HepG2 (cell line): ENCODE measurements at places on chromosomes 6 and 20. TPM values are rescaled to one million over a fixed set of nuclear protein-coding genes. Genes with fewer than 3 reads are reported as not detected.

- peak; percentile 35 for DNase-seq
Observed at GRCh38 chr6:26536571-26537159, 1.5 kb upstream of the HMGN4 start.

GRCh38 chr6:110342759-110343158 lies 15.4 kb downstream of the METTL24 start:
- no peak for DNase-seq

- DNase-seq = no peak
Observed at GRCh38 chr6:44740566-44741120, 353.1 kb downstream of the CDC5L start.

DNA sequence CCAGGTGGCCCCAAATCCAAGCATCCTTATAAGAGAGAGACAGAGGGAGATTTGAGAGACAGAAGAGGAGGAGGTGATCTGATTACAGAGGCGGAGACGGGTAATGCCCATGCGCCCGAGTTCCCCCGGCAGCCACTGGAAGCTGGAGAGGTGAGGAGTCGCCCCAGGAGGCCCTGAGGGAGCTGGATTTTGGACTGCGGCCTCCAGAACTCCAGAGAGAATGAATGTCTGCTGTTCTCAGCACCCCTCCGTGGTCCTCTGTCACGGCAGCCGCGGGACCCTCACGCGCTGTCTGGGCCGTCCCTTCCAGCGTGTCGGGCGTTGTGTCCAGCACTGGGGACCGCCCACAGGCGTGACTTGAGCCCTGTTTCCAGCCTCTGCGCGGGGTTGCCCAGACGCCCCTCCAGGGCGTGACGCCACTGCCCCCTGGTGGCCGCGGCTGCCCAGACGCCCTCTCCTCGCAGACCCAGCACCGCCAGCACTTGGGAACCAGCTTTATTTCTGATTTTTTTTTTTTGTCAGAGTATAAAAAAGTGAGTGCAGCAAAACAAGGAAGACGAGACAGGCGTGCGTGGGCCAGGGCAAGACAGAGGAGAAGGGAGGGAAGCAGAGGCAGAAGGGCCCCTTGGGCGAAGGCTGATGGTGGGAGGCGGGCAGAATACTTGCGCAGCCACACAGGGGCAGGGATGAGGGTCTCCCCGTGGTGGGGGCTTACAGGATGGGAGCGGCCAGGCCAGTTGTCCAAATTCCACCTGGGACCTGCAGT lies 4.1 kb upstream of the ZNF512B start:
- peak; percentile 86 for DNase-seq

SYTL3 gene
- 0.11 and 0.17 TPM in 2 replicates for total RNA-seq

TNFRSF6B gene
- not detected in 2 replicates for total RNA-seq

ZNF341 gene
- total RNA-seq = 0.97 and 1.1 TPM in 2 replicates

FAM229B gene
- 19.5 and 23.7 TPM in 2 replicates for total RNA-seq

GRCh38 chr6:17178754-17179529 lies 77.1 kb downstream of the STMND1 start:
- DNase-seq = no peak

LPA gene
- not detected in 2 replicates for total RNA-seq

- DNase-seq = no peak
Observed at GRCh38 chr6:16414205-16414604, 175.8 kb downstream of the GMPR start.

DNA sequence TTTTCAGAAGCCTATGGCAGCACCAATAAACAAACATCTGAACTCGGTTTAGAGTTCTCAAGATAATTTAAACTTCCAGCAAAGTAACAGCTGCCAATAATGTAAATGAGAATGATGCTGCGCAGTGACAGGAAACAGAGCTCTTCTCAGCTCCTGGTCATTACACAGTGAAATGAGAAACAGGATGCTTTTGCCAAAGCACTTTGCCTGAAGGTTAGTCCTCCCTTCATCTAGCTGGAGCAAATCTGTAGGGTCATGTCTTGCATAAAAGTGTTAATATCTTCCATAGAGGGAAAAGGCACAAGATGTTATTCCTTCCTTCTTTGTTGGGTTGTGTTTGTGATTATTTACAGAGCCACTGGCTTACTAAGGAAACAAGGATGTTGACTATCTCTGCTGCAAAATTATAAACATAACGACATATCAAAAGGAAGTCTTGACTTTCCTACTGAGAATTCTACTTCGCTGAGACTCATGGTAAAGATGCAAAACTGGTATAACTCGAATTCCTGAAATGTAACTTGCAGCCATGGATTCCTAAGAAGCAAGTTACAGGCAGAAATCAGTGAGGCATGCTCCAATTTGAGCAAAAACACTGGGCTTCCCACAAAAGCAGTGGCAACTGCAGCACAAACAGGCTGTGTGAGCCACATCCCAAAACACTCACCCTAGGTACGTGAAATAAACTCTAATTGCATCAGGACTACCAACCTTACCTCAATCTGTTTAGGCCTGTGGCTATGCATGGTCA lies 102.5 kb upstream of the BEND6 start:
- DNase-seq = no peak

GRCh38 chr6:7313505-7314165 lies 636 bp upstream of the SSR1 start:
- DNase-seq = no peak

DNA sequence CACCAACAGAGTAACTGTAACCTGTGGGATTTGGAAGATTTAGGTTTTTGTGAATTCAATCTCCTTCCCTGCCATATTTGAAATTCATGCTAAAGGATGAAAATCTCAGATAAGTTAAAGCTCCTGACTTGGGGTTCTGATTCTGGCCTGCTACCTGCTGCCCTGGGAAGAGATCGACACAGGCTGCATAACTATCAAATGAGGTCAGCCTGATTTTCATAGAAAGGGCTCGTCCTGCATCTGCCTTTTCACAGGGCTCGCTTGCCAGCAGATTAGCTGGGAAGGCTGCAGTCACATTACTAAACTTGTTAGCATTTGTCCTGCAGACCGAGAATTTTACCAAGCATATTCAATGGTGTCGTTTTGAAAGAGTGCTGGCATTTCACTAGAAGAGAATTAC lies 14.6 kb downstream of the GCLC start:
- DNase-seq = no peak

DNA sequence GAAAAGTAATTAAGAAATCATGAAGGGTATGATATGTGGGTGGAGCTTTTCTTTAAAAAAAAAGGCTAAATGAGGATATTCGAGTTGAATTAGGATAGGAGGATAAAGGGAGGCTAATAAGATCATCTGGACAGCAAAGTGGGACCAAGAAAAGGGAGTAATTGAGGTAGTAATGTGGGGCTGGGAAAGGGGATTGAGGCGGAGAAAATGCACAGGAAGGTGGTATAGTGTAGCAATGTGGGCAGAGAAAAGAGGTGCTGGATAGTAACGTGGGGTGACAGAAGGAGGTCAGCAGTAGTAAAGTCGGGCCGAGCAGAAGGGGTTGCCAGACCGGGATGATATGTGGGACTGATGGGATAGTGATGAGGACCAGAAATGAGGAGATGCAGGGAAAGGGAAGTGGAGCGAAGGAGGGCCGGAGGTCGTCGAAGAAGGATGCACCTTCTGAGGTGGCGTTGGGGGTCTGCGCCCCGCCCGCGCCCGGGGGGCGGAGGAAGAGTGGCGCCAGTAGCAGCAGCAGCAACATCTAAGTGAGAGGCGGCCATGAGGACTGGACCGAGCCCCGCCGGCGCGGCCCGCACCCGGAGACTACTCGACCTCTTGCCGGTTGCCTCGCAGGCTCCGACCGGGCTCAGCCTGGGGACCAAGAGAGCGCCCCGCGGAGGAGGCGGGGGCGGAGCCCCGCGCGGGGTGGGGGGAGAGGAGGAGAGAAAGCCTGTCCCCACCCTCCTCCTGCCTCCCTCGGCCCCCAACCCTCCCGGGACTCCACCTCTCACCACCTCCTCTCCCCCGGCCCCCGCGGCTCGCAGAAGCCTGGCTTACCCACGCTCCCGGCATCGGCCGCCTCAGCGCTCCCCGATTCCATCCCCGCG lies 887 bp downstream of the GABBR1 start:
- no peak for DNase-seq

DNA sequence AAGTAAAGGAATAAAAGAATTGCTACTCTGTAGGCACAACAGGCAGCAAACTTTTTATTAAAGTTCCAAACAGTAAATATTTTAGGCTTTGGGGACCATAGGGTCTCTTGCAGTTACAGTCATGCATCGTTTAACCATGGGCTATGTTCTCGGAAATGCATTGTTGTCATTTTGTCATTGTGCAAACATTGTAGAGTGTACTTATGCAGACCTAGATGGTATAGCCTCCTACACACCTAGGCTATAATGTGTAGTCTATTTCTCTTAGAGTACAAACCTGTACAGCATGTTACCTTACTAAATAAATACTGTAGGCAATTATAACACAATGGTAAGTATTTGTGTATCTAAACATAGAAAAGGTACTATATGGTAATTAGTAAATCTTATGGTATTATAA lies 54.7 kb downstream of the CDS2 start:
- no peak for DNase-seq

GRCh38 chr6:15763364-15763763 lies 100.5 kb upstream of the DTNBP1 start:
- DNase-seq = no peak

DNA sequence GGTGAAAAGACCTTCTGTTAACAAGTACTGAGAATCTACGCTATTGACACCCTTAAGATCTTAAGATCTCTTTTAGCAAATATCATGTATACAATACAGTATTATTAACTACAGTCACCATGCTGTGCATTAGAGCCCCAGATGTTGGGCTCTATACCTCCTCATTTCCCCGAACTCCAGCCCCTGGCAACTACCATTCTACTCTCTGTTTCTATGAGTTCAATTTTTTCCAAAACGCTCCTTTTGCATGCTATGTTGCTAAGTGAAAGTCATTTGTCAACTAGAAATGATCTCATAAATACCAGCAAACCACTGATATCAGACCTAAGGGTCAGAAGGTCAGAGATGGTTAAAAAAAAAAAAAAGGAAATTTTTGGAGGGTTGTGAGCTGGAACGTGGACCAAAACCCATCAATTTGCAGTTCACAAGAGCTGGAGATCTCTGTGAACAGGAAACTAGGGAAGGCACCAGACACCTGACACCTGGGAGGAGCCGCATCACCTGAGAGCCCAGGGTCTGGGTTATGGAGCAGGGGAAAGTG lies 122.0 kb upstream of the KCNK16 start:
- no peak for DNase-seq

DNA sequence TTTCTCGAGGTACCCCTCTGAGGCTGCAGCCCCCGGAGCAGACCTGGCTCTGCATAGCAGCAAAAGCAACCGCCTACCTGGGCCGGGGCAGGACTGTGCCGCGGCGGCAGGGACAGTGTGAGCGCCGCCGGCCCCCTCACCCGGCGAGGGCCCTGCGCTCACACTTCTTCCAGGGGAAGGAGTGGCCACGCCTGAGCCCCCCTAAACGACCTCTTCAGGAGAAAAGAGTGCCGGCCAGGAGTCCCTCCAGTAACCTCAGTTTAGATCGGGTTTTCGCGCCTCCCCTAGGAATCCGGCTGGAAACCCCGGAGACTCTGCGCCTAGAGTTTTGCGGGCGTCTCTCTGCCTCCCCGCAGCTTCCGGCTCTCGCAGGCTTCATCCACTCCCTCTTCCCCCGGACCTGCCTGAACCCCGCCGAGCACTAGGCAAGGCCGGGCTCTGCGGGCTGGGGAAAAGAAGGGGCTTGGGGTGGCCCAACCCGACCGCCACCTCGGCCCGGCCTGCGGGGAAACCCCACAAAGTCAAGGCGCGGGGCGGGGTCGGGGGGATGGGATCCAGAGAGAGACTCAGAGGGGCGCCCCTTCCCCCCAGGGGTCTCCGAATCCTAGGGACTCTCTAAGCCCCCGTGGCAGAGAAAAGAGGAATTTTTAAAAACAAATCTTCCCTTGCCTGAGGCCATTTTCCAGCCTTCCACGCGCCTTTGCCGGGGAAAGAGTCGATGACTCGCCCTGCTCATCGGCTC lies 558 bp downstream of the LINC00237 start:
- no peak for DNase-seq

DNA sequence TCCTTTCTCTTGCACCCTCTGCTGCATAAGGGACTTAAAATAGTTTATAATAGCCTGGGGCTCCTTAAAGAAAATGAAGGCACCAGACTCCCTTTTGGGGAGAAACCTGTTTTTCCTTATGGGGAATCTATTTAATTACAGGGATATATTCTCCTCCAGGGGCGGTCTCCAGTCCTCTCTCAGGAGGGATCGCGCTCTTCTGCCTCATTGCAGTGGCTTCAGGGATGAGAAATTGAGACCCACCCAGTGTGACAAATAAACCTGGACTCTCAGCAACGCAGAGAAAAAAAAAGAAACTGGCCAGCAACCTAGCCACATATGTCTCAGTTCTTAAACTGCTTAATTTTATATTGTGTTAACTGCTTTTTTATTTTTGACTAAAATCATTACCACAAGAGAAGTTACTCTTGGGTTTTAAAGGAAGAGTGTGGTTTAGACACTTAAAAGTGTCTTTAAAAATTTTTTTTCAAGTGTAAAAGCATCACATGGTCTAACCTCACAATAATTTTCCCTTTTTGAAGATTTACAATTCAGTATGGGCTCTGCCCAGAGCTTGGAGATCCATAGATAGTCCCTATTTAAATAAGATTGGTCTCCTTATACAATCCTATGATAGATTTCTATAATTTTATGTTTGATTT lies 11.7 kb upstream of the GOPC start:
- DNase-seq = no peak

- DNase-seq = peak; percentile 24
Observed at GRCh38 chr6:21188505-21189223, 404.9 kb upstream of the SOX4 start.

DNA sequence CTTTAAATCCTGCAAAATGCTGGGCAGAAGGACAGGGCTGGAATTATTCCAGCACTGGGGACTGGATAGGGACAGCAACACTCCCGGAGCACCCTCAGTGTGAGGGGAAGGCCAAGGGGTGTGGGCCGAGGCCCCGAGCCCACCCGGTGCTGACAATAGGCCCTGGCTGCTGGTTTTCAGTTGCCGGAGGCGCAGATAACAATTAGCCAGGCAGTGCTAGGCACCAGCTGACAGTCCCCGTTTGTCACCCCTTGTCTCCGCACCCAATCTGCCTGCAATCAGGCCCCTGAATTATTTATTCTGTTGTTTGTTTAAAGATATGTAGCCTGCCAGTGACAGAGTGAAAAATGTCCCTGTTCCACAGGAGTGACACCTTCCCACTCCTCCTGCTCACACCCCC lies 120.0 kb downstream of the GRM4 start:
- no peak for DNase-seq

FAM184A gene
- total RNA-seq = 16.0 and 18.0 TPM in 2 replicates

DNA sequence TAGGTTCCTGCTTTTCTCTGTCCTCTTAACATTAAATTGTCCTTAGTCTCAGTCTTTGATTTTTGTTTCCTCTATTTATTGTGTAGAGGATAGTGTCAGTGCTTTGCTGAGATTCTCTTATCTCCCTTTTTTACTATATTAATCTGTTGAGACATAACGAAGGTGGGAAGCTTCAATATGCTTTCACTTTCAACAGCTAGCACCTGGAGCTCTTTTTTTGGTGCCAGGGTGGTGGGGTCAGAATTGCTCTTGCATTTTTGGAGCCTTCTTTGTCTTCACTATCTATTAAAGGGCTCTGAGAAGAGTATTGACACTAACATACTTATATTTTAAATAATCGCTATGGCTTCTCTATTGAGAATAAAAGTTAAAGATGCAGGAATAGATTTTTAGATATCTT lies 97.1 kb upstream of the EPHA7 start:
- DNase-seq = no peak
